Fibroblast of skin of right quadriceps (primary cell): ENCODE measurements at places on chromosomes 6 and 20.

GRCh38 chr20:54649511-54649962, 174.1 kb downstream of the DOK5 start:
- DNase-seq = peak; percentile 75

DNA sequence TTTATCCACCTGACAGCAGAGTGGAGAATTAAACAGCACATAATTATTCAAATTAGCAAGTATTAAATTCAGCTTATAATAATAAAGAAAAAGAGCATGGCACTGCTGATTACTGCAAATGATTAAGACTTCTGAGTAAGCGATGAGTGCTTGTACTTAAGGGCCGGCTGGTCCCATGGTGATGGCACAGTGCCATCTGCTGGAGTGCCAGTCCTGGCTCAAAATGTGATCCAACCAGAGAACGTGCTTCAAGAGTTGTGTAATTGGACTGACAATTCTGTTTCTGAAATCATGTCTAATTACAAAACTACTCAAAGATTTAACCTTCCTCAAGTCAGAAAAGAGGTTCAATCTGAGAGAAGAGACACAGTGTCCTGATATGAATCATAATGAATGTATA, 181.6 kb upstream of the RGS17 start:
- DNase-seq = peak; percentile 45

DNA sequence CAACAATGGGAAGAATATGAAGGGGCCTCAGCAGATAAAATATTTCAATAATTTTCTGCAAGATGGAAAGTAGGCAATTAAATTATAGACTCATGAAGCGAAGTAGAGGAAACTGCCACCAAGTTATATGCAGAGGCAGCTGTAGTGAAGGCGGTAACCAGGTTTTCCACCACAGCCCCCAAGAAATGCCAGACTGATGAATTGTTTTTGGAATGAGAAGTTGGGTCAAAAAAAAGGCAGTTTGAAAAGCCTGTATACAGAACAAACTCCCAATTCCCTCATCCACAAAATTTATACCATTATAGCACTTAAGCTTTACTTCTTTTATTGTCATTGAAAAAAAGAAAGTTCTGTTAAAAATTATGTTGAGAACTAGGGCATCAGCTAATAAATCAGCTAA, 45.3 kb downstream of the ELOVL4 start:
- no peak for DNase-seq

GRCh38 chr6:169171016-169171415, 82.6 kb downstream of the THBS2 start:
- no peak for DNase-seq

- DNase-seq = no peak
Observed at GRCh38 chr6:168371185-168371584, 51.6 kb upstream of the DACT2 start.
